Fibroblast of lung (primary cell): ENCODE measurements at places on chromosomes 3 and 15.
A peak's percentile ranks its signal among the peaks of the same experiment; 100 is the strongest.

DNA sequence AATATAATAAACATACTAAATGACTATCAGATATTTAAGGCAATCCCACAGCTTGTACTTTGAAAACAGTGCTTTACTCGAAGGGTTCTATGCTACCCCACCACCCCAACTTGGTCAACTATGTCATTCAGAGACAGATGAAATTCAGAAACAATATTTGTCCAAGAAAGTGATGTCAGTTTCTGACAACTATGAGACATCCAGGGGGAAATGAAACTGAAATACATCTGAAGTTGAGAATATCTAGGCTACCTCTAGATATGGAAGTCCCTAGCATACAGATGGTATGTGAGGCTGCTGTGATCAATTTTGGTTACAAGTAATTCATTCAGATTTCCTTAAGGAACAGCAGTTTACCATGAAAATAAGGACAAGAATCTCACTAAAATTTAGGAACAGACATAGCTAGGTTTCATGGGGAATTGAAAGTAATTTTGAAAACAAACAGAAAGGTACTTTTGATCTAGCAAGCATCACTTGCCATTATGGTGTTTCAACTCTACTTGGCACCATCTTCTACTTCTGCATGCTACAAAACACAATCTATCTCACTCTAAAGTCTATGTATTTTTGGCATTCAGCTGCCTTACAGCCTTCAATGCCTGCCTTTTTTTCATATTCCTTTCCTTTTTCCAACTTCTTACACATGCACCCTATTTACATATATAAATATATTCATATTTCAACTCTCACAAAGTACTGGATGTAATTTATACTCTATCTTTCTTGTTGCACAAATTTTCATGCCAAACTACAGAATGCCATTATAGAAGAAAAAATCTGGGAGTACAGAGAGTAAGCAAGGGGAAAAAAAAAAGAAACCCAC lies 21.7 kb downstream of the ATG3 start:
- no peak overlapping the region for H3K27ac ChIP-seq
- no peak overlapping the region for H3K4me3 ChIP-seq
- H3K36me3 ChIP-seq = peaks cover 4% of the 10 kb centered on the region
- no peak for DNase-seq
- H3K27me3 ChIP-seq = no peaks in the 10 kb centered on the region
- H3K4me1 ChIP-seq = no peaks in the 10 kb centered on the region

DNA sequence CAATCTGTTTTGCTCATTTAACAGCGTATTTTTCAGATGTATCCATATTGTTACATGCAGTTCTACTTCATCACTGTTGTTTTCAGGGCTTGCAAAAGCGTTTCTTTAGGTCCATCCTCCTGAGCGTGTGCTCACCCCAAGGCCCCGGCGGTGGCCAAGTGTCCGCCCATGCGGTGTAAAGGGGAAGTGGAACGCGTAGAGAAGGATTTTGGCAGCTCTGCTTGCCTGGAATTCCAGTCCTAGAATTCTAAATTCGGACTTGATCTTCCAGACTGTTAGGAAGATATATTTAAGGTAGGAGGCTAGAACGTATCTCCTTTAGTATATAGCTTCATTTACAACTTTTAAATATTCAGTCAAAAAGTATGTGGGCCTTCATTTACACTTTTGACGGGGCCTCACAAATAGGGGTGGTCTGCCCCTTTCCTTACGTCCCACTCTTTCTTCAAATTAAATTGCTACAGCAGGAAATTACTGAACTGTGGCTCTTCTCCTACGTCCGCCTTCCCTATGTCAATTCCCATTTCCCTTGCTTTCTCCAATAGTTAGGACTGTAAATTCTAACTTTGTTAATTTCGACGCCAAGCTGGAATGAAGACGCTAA lies 609 bp upstream of the TBC1D23 start:
- no peaks in the 10 kb centered on the region for H3K36me3 ChIP-seq
- H3K27me3 ChIP-seq = no peaks in the 10 kb centered on the region
- peak overlapping the region; percentile 99 for H3K27ac ChIP-seq
- peaks cover 13% of the 10 kb centered on the region for H3K4me1 ChIP-seq

DNA sequence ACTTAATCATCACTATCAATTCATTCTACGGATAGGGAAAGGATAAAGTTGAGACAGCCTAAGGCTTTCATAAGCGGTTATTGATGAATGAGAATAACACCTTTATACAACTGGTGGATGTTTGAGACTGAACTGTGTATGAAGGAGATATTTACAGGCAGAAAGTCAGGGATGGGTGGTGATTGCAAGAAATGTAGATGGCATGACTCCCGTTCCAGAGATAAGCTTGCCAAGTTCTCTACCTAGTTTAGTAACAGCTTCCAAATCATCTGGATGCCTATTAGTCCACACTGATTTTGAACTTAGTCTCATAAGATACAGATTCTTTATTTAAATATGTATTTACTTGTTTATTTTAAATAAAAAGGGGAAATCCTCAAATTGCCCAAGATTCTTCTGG lies 358.8 kb downstream of the GAP43 start:
- H3K27ac ChIP-seq = no peak overlapping the region
- H3K27me3 ChIP-seq = no peaks in the 10 kb centered on the region
- H3K4me3 ChIP-seq = no peak overlapping the region
- H3K4me1 ChIP-seq = no peaks in the 10 kb centered on the region
- H3K36me3 ChIP-seq = no peaks in the 10 kb centered on the region

DNA sequence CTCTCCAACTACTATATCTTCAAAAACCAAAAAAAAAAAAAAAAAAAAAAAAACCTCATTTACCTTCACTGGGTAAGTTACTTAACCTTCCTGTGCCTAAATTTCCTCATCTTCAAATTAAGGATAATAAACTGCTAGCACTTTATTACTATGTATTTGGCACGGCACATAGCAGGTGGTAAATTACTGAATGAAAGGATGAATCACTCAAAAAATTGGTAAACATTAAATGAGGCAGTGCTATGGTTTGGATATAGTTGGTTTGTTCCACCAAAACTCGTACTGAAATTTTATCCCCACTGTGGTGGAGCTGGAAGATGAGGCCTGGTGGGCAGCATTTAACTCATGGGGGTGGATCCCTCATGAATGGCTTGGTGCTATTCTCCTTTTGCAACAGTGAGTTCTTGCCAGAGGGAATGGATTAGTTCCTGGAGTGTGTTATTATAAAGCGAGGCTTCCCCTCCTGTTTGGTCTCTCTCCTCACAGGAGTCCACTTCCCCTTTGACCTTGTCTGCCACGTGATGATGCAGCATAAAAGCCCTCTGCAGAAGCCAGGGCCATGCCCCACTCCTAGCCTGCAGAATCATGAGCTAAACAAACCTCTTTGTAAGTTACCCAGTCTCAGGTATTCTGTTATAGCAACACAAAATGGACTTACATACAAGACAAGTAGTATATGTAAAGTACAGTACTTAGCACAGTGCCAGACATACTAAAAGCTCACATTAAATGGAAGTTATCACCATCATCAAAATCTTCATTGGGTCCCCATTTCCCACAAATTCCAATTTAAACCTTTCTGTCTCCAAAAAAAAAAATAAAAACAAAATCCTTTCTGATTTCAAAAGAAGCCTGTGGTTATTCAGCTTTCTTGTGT lies 20.6 kb downstream of the DCUN1D1 start:
- no peaks in the 10 kb centered on the region for H3K27me3 ChIP-seq
- H3K4me1 ChIP-seq = no peaks in the 10 kb centered on the region
- H3K4me3 ChIP-seq = no peak overlapping the region
- DNase-seq = no peak

- no peaks in the 10 kb centered on the region for H3K27me3 ChIP-seq
- H3K36me3 ChIP-seq = no peaks in the 10 kb centered on the region
- no peak overlapping the region for H3K27ac ChIP-seq
- no peaks in the 10 kb centered on the region for H3K4me1 ChIP-seq
Observed at GRCh38 chr3:192212979-192213378, 514.4 kb downstream of the FGF12 start.

DNA sequence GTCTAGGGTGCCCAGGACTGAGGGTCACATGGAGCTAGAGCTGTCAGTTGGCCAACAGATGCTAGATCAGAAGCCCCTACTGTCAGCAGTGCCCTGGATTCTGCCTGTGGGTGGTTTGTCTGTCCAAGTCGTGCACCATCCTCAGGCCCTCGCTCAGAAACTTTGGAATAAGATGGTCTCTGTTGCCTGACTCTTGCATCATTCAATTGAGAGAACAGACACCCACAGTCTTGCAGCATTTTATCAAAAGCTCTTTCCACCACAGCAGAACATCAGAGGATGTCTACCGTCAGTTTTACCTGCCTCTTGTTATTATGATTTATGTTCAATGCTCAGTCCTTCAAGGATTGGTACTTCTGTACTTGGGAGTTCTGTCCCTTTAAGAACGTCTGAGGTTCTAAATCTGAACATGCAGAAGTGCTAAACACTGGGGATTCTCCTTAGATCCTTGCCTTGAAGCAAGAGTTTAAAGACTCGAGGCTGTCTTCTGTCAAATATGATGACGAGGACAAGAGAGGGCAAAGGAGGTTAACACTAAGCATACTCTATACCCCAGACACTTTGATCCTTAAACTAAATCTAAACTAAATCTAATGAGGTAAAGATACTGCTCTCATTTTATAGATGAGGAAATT lies 4.8 kb downstream of the AQP9 start:
- no peak overlapping the region for H3K27ac ChIP-seq
- no peak overlapping the region for H3K4me3 ChIP-seq
- H3K36me3 ChIP-seq = no peaks in the 10 kb centered on the region
- H3K27me3 ChIP-seq = no peaks in the 10 kb centered on the region
- DNase-seq = no peak

DNA sequence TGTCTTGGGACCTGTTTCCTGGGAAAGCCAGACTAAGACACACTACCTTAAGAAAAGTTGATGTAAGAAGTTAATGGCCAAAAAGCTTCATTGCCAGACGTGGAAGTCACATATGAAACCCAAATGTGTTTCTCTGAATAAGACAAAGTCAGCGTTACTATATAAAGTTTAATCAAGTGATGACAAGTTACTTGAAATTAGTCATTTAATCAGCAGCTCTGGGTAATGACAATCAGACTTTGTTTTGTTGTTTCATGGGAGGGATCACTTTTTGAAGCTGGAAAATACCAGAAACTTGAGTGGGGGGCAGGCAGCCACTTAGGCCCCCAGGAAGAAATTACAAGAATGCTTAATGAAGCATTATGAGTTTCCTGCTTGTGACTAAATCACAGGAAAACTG lies 218.6 kb downstream of the PTPRG start:
- no peak overlapping the region for H3K4me3 ChIP-seq
- DNase-seq = no peak
- no peak overlapping the region for H3K27ac ChIP-seq
- H3K27me3 ChIP-seq = no peaks in the 10 kb centered on the region
- no peaks in the 10 kb centered on the region for H3K36me3 ChIP-seq
- H3K4me1 ChIP-seq = peaks cover 6% of the 10 kb centered on the region

DNA sequence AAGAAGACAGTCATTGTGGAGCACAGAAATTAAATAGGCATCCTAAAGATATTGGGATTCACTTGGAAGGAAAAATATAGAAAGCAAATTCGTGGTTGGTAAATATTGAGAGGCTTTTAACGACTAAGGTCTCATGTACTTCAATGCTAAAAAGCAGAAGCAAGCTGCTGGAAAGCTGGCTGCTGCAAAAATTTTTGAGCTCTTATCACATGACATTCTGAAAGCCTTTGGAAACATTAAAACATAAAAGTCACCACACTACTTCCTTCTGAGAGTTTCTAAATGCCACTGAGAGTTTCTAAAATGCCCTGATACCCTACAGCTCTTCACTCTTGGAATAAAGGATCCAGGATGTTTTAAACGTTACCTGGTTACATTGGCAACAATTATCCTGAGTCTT lies 39.0 kb upstream of the CBLB start:
- H3K4me3 ChIP-seq = no peak overlapping the region
- H3K27me3 ChIP-seq = no peaks in the 10 kb centered on the region
- peak; percentile 11 for DNase-seq
- no peaks in the 10 kb centered on the region for H3K36me3 ChIP-seq
- peak overlapping the region; percentile 88 for H3K27ac ChIP-seq

- H3K36me3 ChIP-seq = peaks cover 5% of the 10 kb centered on the region
- no peak overlapping the region for H3K27ac ChIP-seq
- no peak overlapping the region for H3K4me3 ChIP-seq
- H3K4me1 ChIP-seq = peaks cover 2% of the 10 kb centered on the region
- no peaks in the 10 kb centered on the region for H3K27me3 ChIP-seq
Observed at GRCh38 chr3:127722091-127722784, 49.5 kb downstream of the ABTB1 start.

- H3K36me3 ChIP-seq = no peaks in the 10 kb centered on the region
- no peak for DNase-seq
- H3K4me3 ChIP-seq = no peak overlapping the region
- no peak overlapping the region for H3K27ac ChIP-seq
- no peaks in the 10 kb centered on the region for H3K27me3 ChIP-seq
- H3K4me1 ChIP-seq = peaks cover 3% of the 10 kb centered on the region
Observed at GRCh38 chr3:188421836-188422540, 268.0 kb downstream of the LPP start.

DNA sequence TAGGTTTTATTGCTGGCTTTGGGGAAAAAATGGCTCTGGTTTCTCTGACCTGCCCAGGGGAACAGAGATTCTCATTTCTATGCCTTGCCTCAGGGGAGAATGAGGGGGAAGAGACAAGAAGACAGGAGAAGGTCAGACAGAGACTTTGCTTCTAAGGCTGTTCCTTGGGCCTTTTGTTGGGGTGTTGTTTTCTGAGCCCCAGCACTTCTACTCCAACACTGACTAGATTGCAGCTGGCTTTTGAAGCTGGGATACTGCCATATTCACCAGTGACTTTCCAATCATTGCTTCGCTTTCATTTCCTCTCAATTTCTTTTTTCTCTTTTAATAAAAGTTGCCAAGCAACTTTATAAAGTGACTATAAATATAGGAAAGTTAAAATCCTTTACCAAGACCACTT lies 143.2 kb upstream of the ARHGEF26 start:
- no peak for DNase-seq
- H3K4me1 ChIP-seq = no peaks in the 10 kb centered on the region
- H3K27me3 ChIP-seq = no peaks in the 10 kb centered on the region
- no peak overlapping the region for H3K4me3 ChIP-seq
- no peak overlapping the region for H3K27ac ChIP-seq
- no peaks in the 10 kb centered on the region for H3K36me3 ChIP-seq

DNA sequence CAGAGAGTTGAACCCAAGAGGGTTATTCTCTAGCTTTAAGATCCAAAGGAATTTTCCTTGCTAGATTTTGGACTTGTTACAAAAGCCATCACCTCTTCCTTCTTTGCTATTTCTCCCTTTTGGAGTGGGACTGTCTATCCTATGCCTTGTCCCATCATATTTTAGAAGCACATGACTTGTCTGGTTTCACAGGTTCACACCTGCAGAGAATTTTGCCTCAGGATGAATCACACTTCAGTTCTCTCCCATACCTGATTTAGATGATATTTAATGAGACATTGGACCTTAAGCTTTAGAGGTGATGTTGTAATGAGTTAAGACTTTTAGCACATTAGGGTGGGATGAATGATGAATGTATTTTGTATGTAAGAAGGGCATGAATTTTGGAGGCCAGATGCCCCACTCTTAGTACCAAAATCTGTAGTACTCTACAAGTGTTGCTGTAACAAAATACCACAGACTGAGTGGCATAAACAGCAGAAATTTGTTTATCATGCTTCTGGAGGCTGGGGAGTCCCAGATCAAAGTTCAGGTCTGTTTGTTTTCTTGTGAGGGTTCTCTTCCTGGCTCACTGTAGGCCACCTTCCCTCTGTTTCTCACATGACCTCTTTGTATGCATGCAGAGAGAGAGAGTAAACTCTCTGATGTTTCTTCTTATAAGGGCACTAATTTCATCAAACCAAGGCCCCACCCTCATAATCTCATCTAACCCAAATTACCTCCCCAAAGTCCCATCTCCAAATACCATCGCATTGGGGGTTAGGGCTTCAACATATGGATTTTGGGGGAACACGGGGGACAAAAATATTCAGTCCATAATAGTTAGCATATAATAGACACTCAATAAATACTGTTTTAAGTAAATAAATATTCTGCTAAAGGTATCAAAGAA lies 10.0 kb downstream of the LNP1 start:
- DNase-seq = no peak
- H3K4me3 ChIP-seq = no peak overlapping the region
- no peak overlapping the region for H3K27ac ChIP-seq
- H3K36me3 ChIP-seq = no peaks in the 10 kb centered on the region
- H3K4me1 ChIP-seq = no peaks in the 10 kb centered on the region
- no peaks in the 10 kb centered on the region for H3K27me3 ChIP-seq
